ENCODE measurements at places on chromosomes 5 and 9.

- no peak for DNase-seq
Observed at GRCh38 chr9:93217706-93218105, 33.8 kb downstream of the WNK2 start.

DNA sequence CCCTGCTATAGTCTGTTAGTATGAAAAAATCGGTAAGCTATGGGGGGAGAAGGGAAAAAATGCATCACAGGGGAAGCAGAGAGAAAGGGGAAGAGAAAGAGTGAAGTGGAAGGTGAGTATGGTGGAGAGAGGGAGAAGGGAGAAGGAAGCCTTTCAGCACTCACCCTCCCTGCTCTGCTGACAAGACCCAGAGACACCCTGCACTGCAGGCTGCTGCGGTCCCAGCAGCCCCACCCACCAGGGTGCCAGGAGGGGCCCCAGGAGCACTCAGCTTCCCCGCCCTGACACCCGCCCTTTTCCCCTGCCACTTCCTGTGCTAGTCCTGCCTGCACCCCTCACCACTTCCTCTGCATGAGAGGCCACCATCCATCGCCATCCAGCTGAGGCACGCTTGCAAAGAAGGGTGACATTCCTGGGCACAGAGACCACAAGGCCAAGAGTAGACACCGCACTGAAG lies 12.7 kb downstream of the STK10 start:
- DNase-seq, result peak; percentile 70

DNA sequence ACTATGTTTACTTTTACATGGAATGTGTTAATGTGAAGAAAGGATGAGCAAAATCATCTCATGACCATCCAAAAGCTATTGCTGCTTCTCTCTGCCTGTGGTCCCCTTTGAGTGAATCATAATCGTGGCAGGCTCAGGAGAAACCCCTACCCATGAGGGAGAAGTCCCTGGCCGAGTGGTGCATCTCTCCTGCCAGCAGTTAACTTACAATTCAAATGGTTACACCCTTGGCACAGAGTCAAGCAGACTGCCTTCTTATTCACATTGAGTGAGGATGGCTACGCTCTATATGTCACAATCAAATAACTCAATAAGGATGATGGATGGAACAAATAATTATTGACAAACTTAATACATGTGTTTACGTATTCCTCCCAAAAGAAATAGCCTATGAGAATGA lies 179.1 kb downstream of the FGF1 start:
- no peak for DNase-seq

- no peak for DNase-seq
Observed at GRCh38 chr5:42894057-42894456, 82.4 kb upstream of the SELENOP start.

- no peak for DNase-seq
Observed at GRCh38 chr5:6775571-6775970, 62.3 kb downstream of the TENT4A start.

GRCh38 chr5:82362636-82363035 lies 84.5 kb upstream of the RPS23 start:
- no peak for DNase-seq

DNA sequence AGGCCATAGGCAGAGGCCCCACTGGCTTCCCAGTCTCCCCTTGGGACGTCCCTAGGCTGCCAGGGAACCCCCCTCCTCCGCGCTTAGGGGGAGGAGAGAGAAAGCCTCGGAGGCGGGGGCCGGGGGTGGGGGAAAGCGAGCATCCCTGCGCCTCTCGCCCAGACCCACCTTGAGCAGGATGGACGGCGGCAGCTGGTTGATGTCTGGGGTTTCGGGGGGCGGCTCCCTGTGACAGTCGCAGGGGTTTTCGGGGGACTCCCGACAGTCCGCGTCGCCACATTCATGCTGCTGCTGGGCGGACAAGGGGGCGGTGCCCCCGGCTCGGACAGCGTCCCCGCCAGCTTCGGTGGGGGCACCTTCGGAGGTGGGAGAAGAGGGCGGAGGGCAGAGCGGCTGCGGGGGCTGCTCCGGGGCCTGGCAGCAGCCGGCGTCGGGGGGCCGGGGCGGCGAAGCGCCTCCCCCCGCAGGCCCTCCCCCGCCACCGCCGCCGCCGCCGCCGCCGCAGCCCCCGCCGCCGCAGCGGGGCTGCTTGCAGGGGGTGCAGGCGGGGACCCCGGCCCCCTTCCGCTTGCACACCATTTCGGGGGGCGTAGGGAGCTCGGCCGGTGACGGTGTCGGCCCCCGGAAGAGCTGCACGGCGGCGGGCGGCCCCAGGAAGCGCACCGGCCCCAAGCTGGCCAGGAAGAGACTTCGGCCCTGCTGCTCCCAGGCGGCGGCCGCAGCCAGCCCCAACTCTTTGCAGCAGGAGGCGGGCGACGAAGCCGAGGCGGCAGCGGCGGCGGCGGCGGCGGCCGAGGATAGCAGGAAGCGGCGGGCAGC lies 1.2 kb downstream of the FBXL17 start:
- DNase-seq, result no peak

- no peak for DNase-seq
Observed at GRCh38 chr9:12604164-12604821, 88.9 kb upstream of the TYRP1 start.

GRCh38 chr9:38680837-38681445 lies 39.0 kb downstream of the FAM240B start:
- DNase-seq, result no peak

DNA sequence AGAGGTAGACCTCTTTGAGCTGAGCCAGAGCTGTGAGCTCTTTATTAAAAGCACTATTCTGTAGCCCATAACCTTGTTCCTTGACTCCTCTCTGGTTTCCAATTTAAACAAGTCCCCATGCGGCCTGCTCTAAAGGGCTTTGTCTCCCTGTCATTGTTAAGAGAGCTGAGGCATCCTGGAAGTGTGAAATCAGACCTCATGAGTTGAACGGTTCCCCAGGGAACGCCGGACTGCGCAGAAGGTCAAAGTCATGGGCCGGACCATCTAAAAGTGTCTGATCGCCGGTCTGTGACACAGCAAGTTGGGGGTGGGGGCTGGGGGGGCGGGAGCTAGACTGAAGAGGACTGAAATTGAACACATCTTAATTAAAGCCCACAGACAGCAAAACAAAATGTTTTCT lies 265.8 kb downstream of the SLF1 start:
- DNase-seq, result no peak

DNA sequence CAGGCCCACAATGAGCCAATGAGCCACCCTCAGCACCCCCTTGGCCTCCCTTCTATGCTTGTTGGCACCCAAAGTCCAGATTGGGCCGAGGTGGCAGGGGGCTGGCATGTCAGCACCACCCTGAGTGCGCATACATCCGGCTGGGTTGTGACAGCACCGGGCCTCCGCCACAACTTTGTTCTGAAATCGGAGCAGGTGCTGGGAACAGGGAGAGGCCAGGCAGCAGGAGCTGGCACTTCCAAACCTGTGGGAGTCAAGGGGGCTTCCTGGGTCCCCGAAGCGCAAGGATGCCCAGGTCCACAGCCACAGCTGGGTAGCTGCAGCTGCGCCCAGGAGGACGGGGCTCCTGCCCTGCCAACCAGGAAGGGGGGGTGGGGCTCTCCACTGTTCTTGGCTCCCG lies 1911.9 kb upstream of the WWC1 start:
- DNase-seq, result no peak

DNA sequence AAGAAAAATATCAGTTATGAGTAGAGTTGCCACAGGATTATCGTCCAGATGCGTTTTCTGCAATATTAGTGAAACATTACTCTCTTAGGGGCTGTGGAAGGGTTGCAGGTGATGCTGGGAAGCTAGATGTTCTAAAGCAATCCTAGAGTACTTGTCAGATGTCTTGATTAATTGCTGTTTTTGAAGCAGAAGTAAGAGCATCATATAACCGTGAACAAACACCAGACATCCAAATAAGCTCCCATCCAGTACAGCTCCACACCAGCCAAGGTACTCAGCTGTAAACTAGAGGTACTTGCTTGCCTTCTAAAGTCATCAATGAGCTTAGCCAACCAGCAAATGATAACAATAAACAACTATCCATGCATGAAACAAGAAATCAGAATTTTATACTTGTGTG lies 131.1 kb downstream of the ST8SIA4 start:
- no peak for DNase-seq

GRCh38 chr5:68447136-68447929 lies 231.8 kb downstream of the PIK3R1 start:
- DNase-seq, result no peak

GRCh38 chr5:169736653-169737052 lies 99.6 kb downstream of the DOCK2 start:
- DNase-seq, result no peak

DNA sequence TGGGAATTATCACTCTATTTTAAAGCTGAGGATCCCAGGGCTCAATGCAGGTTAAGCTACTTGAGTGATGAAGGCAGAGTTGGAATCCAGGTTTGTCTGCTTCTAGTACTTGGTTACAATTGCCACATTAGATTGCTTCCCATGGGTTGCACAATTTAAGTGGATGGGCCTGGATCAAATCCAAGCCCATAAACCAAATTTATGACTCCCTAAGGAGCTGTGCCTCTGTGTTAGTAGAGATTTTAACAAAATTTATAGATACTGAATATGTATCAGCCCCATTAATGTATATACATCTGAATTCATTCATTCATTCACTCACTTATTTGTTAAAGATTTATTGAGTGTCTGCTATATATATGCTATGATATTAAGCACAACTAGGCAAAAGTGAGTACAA lies 332.3 kb upstream of the KLF9 start:
- DNase-seq, result no peak

DNA sequence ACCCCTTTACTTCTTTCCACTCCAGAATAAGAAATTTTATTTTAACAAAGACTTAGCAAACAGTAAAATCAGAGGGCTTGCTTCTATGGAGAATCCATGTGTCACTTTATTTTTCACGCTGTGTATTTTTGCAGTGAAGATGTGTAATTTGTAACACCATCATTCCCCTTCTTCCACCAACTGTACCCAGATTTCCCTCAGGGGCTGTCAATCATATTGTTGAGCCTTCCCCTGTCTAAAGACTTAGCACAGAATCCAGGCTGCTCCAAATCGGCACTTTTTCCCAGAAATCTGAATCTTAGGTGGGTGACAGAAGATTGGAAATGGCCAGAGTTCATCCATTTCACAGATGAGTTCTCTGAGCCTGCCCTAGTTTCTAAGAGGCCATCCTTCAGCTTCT lies 115.9 kb downstream of the GNAQ start:
- no peak for DNase-seq

DNA sequence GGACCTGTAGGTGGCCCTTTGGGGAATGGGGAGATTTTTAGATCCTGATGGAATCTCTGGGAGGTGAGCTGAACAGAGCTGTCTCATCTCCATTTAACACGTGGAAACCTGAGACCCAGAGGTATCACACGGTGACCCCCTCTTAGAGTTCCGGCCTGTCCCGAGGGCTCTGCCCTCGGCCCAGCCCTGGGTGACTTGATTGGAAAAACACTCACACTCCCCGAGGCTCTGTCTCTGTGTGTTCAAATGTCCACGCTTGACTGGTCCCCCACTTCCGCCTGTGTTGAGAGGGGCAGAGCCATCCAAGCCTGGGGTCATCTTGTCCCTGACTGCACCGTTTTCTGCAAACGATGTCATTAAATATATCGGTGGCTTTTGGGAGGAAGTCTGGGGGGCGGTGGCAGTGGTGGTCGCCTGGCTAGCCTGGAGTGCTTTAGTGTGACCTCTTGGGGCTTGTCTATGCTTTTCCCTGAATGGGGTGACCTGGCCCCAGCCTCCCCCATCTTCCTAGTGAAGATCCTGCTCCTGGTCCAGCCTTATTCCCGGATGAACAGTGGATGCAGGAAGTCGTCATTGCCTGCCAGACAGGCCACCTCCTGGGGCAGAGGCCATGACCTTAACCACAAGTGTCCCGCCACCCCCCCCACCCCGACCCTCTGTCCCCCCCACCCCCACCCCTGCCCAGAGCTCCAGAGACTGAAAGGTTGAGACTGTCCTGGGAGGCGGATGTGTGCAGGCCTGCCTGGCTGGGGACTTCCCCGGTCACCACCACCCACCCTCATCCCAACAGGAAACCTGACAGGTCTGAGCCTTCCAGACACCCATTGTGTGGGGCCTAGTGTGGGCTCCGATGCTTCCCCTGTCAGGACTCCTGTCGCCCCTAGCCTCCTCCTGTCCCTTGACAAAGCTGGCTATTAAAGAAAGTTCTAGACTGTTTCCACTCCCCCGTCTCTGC lies 5.3 kb upstream of the DAB2IP start:
- DNase-seq, result no peak

GRCh38 chr5:28707706-28708105 lies 1669.3 kb upstream of the CDH9 start:
- no peak for DNase-seq

GRCh38 chr9:21398955-21399489 lies 9.9 kb upstream of the IFNA8 start:
- DNase-seq, result no peak

GRCh38 chr5:43785198-43785597 lies 182.2 kb downstream of the NNT start:
- DNase-seq, result no peak

DNA sequence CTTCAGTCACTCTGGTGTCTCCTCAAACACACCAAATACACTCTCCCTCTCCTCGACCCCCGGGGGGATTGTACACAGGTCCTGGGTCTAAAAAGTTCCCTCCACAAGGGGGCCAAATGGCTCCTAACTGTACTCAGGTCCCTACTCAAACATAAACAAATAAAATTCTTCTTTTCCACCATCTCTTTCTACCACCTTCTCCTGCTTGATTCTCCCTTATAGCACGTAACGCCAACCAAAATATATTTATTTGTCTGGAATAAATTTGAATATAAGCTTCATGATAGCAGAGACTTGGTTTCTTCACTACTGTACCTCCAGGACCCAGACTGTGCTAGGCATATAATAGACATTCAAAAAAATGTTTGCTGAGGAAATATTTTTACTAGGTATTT lies 21.4 kb downstream of the ZNF608 start:
- DNase-seq, result no peak

DNA sequence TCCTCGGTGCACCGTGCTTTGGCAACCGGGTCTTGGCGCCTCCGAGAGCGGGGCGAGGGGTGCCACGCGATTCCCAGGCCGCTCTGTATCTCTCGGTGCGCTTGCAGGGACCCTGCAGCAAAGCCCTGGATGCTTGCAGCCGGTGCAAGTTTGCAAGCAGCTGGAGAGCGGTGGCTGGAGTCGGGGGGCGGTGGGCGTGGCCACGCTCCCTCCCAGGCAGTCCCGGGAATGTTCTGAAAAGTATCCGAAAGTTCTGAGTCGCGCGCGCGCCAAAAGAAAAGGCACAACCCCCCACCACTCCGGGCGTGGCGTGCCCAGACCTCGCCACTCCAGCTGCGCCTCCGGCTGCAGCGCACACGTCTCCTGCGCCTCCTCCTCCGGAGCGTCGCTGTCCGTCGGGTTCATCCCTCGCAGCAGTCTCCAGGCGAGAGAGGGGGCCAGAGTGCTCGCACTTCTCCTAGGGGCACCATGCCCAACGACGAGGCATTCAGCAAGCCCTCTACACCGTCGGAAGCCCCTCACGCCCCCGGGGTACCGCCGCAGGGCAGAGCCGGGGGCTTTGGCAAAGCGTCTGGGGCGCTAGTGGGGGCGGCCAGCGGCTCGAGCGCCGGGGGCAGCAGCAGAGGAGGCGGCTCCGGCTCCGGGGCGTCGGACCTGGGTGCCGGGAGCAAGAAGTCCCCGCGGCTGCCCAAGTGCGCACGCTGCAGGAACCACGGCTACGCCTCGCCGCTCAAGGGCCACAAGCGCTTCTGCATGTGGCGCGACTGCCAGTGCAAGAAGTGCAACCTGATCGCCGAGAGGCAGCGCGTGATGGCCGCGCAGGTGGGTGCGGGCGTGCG lies at the start of gene DMRT1:
Gene DMRT1, plus strand, starts transcription at position 327 of the 839 bp plus-strand sequence. Its CDS starts 142 bp downstream, at position 469.
- no peak for DNase-seq
